ENCODE measurements at places on chromosomes 6 and 20.
A peak's percentile ranks its signal among the peaks of the same experiment; 100 is the strongest.

- peaks cover 21% of the 10 kb centered on the region for H3K4me1 ChIP-seq
- peak; percentile 86 for DNase-seq
- peak overlapping the region; percentile 73 for H3K4me3 ChIP-seq
- no peaks in the 10 kb centered on the region for H3K27me3 ChIP-seq
- peak overlapping the region; percentile 71 for H3K27ac ChIP-seq
Measured at GRCh38 chr6:28863604-28864325, 60.0 kb downstream of the TRIM27 start.

GRCh38 chr20:23644164-23644563 is 6.4 kb upstream of the CST3 start:
- H3K4me3 ChIP-seq: no peak overlapping the region
- H3K27ac ChIP-seq: no peak overlapping the region
- DNase-seq: no peak
- peaks cover 21% of the 10 kb centered on the region for H3K4me1 ChIP-seq

- H3K4me3 ChIP-seq: no peak overlapping the region
- H3K27ac ChIP-seq: no peak overlapping the region
- H3K36me3 ChIP-seq: no peaks in the 10 kb centered on the region
- no peak for DNase-seq
Measured at GRCh38 chr20:2332711-2333110, 36.9 kb downstream of the TGM3 start.

GRCh38 chr20:64238115-64238825 is 17.3 kb upstream of the PCMTD2 start:
- no peaks in the 10 kb centered on the region for H3K4me1 ChIP-seq
- DNase-seq: peak; percentile 19
- H3K4me3 ChIP-seq: no peak overlapping the region
- no peaks in the 10 kb centered on the region for H3K27me3 ChIP-seq
- H3K36me3 ChIP-seq: no peaks in the 10 kb centered on the region
- no peak overlapping the region for H3K27ac ChIP-seq
